Astrocyte of the hippocampus (primary cell): ENCODE measurements at places on chromosomes 3 and 15.

DNA sequence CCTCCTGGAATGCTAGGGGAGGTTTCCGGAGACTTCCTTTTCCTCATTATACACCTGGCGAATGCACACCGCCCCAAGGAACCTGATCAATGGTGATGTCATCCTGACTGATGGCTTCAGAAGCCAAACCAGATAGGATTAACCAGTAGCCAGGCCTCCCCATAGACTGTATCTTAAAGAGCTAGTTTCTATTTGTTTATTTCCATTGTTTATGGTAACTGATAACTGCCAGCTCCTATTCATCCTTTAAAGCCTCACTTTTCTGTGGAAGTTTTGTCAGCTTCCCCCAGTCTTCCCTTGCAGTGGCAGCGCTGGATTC, at the start of gene MKRN2OS:
TSS of gene MKRN2OS (minus strand) at position 27 of the 319 bp plus-strand sequence. CDS start 35 bp downstream, outside the sequence.
- DNase-seq: peak; percentile 9

GRCh38 chr15:43702174-43702573, 8.5 kb downstream of the CKMT1A start:
- no peak for DNase-seq

DNA sequence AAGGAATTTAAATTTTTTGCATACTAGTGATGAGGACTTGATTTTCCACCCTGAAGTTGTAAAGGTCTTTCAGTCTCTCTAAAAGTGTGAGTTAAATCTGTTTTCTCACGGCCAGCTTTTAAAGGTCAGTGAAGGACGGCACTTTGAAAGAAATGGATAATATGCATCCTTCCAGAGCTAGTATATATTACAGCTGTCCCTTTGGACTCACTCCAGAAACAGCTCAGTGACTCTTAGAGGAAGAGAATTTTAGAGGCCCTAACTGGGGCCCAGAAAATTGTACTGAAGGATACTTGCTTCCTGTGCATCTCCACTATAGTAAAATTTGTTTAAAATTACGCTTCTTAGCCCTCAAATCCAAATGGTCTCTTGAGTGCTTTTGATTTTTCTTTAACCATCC, 41.6 kb downstream of the PIK3CA start:
- peak; percentile 40 for DNase-seq

DNA sequence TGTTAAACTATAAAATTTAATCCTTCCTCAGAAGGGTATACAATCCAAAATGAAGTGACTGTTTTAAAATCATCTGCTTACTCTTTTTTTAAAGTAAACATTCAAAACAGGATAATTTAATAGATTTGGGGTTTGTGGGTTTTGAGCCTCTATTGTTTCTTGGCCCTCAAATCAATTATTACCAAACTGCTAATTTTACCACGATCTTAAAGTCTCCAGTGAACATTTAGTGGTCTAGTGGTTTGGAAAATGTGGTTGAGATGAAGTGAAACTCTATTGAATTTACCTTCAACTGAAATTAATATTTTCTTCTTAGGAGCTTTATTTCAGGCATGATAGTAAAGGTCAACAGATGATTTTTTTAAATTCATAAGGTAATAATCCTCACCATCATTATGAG, 11.2 kb upstream of the ATP11B start:
- DNase-seq: no peak

- DNase-seq: no peak
These were observed 88.7 kb upstream of the POMGNT2 start for GRCh38 chr3:43194490-43195114.

DNA sequence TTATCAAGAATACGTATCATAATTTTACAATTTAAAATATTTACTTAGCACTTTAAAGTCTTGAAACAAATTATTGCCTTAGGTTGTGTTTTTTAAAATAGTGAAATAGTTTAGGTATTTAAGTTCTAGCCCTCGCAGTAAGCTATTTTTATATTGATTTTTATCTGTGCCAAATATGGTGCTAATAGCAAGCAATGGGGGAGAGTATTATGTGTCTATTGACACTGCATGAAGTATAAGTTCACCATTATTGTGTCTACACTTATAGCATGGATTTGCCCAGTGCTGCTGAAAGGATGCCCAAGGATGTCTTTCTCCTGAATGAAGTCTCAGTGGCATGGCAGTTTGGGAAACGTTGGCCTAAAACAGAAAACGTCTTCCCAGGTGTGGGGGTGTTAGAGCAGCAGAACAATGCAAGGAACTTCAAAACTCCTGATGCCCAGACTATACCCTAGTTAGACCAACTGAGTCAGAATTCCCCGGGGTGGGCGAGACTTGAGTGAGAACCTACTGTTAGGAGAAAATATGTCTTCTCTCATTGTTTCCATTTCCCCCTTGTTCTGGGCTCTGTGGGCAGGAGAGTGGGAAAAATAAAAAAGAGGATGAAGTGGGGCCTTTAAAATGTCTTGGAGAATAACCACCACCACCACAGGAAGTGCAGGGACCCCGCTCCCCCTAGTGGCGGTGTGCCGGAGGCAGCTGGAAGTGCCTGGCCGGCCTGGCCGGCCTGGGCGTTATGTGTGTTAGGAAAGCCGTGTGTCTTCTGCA, 104.2 kb upstream of the SLC7A14 start:
- peak; percentile 73 for DNase-seq

GRCh38 chr3:124497487-124497886, 232.8 kb upstream of the UMPS start:
- no peak for DNase-seq

- no peak for DNase-seq
These were observed 18.6 kb downstream of the CSTA start for GRCh38 chr3:122343654-122344053.

DNA sequence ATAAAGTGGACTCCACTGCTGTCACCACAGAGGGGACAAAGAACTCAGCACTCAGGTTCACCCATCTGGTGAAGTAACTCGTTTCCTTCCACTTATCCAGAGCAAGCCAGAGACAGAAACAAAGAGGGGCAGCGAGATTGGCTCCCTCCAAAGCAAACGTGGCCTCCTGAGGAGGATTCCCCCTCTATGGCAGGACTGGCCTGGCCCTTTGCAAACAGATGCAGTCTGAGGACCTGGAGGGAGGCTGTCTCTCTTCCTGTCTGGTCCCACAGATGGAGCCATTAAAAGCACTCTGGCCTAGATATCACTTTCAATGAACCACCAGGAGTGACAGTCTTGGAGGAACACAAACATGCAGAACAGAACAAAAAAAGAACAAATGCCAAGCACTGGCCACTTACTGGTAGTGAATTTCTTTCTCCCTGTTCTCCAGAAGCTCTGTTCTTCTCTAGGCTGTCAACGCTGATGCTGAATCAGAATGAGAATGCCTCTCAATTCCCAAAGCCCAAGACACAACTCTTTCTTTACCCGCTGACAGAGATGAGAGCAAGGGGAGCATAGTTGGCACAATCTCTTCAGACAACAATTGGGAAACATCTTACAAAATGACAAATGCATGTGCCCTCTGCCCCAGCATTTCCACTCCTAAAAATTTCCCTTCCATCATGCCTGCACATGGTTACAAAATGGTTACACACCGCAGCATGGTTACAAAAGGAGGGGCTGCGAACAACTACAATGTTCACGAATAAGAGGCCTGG, 14.3 kb downstream of the KLHL25 start:
- DNase-seq: no peak

DNA sequence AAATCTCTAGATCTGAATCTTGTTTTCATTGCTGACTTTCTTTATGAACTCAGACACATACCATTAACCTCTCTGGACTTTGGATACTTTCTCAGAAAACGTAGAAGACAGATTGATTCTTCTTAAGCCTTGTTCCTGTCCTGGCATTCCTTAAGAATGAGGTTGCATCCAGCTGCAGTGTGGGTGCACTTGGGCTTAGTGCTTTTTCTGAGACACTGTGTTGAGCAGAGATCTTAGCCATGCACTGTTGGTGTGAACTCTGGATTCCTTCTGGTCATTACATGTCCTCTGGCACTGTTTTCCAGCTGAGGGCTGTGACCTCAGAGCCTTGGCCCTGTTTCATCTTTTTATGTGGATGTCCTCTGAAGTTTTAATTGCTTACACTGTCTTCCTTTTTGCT, 428.3 kb downstream of the CNTN4 start:
- no peak for DNase-seq

- DNase-seq: peak; percentile 58
These were observed 26.2 kb upstream of the SPTBN5 start for GRCh38 chr15:41919954-41920538.

- peak; percentile 65 for DNase-seq
These were observed 67.2 kb downstream of the LIPC start for GRCh38 chr15:58498821-58499580.

- peak; percentile 98 for DNase-seq
These were observed 14.8 kb downstream of the PBRM1 start for GRCh38 chr3:52670621-52671521.

GRCh38 chr3:196559826-196560225, 8.5 kb downstream of the WDR53 start:
- no peak for DNase-seq

DNA sequence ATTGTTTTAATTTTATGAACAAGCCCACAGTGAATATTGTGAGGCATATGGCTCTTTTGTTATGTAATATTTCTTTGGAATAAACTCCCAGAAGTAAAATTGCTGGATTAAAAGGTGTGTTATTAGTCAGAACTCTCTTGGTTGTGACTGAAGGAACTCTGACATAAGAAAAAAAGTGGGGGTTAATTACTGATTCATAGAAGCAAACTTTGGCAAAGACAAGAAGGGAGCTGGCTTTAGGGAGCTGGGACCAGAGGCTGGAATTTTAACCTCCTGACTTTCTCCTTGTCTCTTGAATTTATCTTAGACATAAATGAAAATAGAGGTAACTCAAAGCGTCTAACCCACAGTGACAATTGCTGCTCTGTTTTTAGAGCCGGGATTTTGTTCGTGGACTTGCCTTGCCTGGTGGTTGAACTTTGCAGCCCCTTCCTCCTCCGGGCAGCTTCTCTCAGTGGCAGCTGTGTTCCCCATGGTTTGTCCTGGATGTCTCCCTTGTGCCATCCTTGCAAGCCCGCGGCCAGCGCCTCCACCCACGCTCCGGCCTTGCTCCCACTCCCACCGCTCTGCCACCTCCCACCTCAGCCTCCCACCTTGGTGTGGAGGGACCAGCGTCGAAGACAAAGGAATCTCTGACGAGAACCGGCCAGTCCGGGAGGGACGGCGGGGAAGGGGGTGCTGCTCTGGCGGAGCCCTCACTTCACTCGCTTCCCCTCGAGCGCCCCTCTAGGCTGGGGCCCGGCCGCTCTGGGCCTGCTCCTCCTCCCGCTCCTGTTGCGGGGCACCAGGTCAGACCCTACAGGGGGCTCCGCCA, 28.0 kb downstream of the ARHGAP31 start:
- DNase-seq: peak; percentile 69

DNA sequence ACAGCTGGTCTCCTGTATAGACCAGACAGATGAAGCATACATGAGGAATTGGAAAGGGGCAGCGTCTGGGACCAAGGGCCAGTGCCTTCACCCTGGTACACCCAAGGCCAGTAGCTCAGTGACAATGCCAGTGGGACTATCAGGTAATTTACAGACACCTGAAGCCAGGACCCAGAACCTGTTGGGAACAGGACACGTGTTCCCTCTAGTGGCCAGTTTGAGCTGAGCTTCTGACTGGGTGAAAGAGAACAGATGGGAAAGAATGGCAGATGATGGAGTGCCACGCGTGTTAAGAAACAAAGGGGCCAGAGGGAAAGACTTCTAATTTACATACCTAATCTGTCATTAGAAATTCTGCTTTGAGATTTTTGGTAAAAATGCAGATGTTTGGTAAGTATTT, 5.1 kb upstream of the SLC25A38 start:
- DNase-seq: peak; percentile 38

DNA sequence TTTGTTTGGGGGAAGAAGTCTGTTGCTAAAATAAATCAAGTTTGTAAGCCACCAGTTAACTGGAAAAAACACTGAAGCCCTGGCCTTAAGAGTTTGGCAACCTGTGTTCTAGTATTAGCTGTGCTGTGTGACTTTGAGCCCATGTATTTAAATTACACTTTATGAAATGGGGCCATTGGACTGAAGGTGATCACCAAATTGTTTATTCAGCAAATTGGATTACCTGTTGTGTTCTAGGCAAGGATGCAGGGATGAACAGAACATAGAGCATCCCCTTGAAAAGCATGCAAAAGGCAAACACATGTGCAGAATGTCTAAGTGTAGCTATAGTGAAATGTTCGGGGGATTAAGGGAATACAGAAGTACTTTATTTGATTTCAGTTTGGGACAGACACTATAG, 54.6 kb downstream of the TMOD3 start:
- no peak for DNase-seq

DNA sequence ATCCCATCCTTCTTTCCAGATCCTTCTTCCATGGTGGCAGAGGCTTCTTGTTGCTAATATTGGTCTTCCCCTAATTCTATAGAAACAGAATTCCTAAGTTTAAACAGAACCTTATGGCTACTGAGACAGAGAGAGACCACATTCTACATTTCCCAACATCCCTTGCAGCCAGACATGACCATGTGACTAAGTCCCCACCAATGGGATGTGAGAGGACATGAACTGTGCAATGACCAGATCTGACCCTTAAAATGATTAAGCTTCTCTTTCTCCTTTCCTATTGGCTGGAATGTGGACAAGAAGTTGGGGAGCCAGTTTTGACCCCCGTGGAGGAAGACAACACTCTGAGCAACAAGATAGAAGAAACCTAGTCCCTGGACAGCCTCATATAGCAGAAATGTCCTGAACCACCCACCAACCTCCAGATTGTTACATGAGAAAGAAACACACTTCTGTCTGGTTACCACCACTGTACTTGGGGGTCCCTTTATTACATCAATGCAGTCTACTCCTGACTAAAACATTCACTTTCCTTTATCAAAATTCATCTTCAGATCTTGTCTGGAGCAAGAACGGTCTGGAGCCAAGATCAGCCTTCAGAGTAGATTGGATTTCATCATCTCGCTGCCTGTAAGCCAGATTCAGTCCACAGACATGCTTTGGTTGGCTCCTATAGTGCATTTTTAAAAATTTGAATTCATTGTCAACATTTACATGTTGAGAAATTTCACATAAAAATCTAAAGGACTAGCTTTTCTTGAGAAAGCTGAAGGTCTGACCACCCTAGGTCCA, 183.9 kb downstream of the SHQ1 start:
- no peak for DNase-seq

DNA sequence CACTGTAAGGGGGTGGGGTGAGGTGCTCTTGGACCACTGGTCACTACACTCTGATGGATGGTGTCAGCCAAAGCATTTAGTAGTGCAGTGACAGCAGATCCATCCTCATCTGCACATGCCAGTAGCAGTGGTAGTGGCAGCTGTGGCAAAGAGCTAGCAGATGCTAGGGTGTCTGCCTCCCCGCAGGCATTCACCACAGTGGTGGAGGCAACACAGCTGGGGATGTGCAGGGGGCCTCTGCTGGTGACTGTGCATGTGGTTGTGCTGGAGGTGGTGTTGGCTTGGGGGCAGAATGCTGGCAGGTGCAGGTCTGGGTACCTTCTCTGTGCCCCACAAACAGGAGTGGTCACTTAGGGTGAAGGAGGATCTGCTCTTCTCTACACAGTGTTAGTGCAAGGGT, 19.4 kb upstream of the DCUN1D1 start:
- DNase-seq: no peak
